ENCODE measurements at places on chromosomes 13 and 19.

DNA sequence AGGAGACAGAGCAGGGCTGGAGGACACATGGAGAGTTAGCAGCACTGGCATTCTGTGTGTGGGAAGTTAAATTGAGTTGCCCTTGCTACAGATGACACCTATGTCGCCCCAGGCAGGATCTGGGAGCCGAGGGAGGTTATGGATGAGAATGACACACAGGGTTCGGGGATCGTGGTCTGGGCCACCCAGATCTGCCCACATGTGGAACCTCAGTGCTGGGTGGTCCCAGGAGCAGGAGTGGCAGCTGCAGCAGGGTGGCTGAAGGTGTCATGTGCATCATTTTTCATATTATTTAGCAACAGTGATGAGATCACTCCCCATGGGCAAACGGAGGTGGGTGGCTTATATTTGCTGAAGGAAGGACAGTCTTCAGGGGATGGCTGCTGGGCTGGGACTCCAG, 3.2 kb downstream of the IL17D start:
- DNase-seq = no peak

DNA sequence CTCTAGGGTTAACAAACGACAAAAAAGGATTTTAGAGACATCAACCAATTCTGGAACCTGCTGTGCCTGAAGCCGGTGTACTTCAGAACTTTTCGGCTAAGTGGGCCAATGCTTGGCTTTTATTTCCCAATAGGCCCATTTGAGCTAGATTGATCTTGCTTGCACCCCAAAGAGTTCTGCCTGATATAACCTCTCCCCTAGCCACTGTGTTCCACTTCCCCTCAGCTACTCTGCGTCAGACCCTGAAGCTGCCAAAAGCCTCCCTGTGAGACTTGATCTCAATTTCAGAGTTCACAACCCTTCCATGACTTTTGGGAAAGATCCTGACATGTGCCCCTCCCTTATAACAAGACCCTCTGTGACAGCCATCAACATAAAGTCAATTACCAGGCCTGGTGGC, 5.6 kb upstream of the SIGLEC14 start:
- no peak for DNase-seq

DNA sequence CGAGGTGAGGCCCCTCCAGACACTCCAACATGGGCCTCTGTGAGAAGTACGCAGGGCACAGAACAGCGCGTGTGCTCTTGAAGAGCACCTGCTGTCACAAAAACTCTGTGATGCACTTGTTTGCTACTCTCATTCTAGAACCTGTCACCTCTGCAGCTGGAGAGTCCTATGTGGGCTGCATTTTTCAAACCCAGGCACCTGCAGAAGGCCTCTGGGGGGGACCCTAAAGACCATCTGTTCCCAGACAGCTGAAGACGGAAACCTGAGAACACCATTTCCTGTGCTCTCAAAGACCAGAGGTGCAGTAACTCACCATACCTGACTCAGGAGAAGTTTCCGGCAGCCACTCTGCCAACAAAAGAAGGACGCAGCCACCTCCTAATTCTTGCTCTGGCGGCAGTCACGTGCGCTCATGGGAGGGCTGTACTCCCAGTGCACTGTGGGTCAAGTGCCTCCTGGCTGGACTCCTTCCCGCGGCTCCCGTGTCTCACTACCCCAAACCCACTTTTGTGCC, 28.1 kb downstream of the RANBP3 start:
- peak; percentile 55 for DNase-seq

- no peak for DNase-seq
These were observed 74.7 kb downstream of the KLF5 start for GRCh38 chr13:73133531-73133930.

All from CD4-positive, alpha-beta T cell treated with Interleukin-6 at 100 ng/mL for 8 hours (primary cell).